ENCODE measurements at places on chromosomes 7 and 10. TPM values are rescaled to one million over a fixed set of nuclear protein-coding genes. Genes with fewer than 3 reads are reported as not detected.

DNA sequence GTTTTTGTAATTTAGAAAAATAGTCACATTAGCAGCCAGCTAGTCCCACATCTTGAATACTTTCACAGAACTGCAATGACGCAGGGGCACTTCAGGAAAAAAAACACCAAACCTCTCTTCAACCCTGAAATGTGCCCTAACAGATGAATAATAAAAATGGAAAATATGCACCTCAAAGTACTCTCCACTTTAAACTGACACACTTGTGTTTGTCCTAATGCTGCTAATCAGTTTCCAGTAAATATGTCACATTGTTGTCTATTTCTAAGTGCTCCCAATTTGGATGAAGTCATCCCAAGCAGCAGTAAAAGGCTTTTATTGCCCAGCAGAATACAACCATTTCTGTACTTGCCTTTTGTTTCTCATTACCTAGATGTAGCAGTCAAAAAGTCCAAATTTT lies 86.7 kb downstream of the PARD3 start:
- H3K4me1 ChIP-seq, result peaks cover 3% of the 10 kb centered on the region
- H3K27ac ChIP-seq, result no peak overlapping the region
- H3K4me3 ChIP-seq, result no peak overlapping the region
- H3K27me3 ChIP-seq, result peaks cover 2% of the 10 kb centered on the region
- DNase-seq, result no peak
- H3K36me3 ChIP-seq, result no peaks in the 10 kb centered on the region

DNA sequence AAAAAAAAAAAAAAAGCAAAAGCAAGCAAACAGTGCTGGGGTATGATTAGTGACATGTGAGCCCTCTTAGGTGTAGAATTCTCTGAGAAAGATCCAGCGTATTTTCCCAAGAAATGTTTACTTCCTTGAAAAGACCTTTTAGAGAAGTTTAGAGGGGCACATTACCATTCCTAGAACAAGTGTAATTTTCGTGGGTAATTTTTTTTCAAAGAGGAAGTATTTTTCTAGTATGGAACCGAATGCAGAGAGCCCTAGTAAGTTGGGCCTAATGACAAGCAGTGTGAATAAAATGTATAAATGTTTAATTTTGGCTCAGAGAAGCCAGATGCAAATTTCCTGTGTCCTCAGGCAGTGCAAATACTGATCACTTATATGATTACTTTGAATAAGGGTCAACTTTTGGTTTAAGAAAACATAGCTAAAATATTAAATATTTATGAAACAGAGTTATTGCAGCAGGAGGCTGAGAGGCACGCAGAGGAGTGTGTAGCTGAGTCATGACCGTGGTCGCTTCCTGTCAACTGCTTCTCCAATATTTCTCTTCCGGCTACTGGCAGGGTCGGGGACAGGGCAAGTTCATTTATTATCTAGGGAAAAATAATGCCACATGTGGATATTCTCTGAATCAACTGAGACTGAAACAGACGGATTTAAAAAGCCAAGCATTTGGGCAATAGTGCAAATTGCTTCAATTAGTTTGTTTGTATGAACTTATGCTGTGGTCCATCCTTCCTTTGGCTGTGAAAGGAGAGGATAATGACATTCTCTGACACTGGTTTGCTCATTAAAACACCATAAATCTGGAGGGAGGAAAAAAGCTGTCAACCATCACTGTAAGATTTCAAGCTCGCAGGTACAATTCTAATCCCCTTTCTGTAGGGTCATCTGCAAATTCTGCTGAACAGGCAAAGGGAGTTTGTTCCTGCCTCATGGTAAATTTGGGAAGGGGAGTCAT lies 495.2 kb downstream of the GLRX3 start:
- no peak for DNase-seq
- H3K27ac ChIP-seq, result no peak overlapping the region
- peaks cover 25% of the 10 kb centered on the region for H3K27me3 ChIP-seq
- no peaks in the 10 kb centered on the region for H3K4me1 ChIP-seq
- H3K4me3 ChIP-seq, result no peak overlapping the region

DNA sequence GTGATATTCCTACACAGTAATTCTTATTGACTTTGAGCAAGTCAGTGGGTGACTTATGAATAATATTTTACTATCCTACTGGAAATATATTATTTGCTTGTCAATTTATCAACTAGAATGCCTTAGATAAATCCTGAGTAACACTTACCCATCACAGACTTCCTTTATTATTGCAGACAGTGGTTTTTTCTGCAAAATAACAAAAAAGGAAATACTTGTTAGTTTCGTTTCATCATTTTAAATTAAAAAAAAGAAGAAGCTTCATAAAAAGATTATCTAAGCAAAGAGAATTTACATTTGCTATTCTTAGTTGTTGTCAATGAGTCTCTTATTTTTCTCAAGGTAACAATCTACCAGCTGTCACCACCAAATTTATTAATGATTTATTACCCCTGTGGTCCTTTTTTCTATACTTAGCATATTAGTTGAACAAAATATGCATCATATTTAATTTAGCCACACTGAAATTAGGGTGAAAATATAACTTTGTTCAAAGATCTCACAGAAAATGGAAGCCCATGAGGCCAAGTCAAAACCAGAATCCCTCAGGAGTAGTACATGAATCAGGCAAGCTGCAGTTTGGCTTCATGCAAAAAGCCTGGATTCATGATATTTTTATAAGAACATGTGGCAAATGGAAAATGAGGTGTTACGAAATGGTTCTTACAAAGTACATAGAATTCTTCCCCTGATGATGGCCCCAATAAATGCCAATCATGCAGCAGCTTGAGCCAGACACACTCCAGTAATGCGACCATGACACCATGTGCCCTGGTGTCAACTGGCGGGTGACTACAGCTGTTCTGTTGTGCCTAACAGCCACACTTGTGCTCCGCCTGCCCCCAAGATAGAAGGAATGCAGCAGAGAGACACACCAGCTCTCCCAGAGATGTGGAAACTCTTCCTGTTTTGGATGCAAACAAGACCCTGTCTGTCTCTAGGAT lies 132.6 kb downstream of the ELMO1 start:
- DNase-seq, result no peak
- peaks cover 58% of the 10 kb centered on the region for H3K4me1 ChIP-seq
- H3K27ac ChIP-seq, result no peak overlapping the region
- H3K4me3 ChIP-seq, result no peak overlapping the region
- peaks cover 42% of the 10 kb centered on the region for H3K36me3 ChIP-seq

- no peak overlapping the region for H3K27ac ChIP-seq
- peaks cover 16% of the 10 kb centered on the region for H3K4me1 ChIP-seq
- H3K27me3 ChIP-seq, result peaks cover 32% of the 10 kb centered on the region
- DNase-seq, result no peak
- H3K4me3 ChIP-seq, result no peak overlapping the region
- no peaks in the 10 kb centered on the region for H3K36me3 ChIP-seq
Measured at GRCh38 chr10:17457083-17457482, 2.7 kb upstream of the ST8SIA6 start.

DNA sequence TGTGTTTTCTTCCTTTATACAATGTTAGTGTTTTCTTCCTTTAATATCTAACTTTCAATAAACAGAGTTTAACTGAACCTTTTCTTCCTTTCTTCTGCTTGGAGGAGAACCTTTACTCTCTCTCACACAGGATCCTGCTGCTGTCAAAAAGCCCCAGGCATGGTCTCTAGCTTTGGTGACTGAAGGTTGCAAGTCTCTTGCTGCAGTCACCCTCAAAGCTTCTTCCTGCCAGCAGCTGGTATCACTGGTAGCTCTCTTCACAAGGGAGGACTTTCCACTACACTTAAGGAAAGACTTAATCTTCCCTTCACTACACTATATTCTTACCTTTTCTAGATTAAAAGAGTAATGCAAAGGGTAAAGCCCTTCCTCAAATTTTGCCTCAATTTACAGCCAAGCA lies 153.4 kb downstream of the SGMS1 start:
- H3K27ac ChIP-seq, result no peak overlapping the region
- H3K4me3 ChIP-seq, result no peak overlapping the region
- DNase-seq, result peak; percentile 12
- no peaks in the 10 kb centered on the region for H3K27me3 ChIP-seq
- peaks cover 2% of the 10 kb centered on the region for H3K36me3 ChIP-seq

Gene HNRNPF
- 466 TPM for total RNA-seq

Gene ZNF727
- 0.84 TPM for total RNA-seq

Gene KNDC1
- not detected for total RNA-seq

Gene NUPR2
- not detected for total RNA-seq

Gene PIK3AP1
- 2.7 TPM for total RNA-seq

DNA sequence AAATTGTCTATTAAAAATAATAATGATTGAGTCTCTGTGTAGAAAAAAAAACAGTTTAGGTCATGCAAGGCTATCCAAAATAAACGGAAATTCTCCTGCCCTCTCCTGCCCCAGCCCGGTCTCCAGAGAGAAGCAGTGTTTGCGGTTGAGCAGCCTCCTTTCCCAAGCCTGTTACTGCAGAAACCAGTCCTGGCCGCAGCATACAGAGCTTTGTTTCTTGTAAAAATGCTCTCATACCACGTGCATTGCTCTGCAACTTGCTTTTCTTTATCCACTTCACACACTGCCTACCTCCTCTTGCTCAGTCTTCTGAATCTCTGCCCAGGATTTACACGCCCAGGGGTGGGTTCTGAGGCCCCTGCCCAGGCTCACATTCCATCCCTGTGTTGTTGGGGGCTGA lies 34.4 kb upstream of the CUL1 start:
- no peaks in the 10 kb centered on the region for H3K36me3 ChIP-seq
- no peak overlapping the region for H3K4me3 ChIP-seq
- H3K4me1 ChIP-seq, result no peaks in the 10 kb centered on the region
- H3K27me3 ChIP-seq, result no peaks in the 10 kb centered on the region

Gene CALML5
- total RNA-seq, result not detected

Gene PRLHR
- total RNA-seq, result not detected

Gene RELN
- not detected for total RNA-seq

DNA sequence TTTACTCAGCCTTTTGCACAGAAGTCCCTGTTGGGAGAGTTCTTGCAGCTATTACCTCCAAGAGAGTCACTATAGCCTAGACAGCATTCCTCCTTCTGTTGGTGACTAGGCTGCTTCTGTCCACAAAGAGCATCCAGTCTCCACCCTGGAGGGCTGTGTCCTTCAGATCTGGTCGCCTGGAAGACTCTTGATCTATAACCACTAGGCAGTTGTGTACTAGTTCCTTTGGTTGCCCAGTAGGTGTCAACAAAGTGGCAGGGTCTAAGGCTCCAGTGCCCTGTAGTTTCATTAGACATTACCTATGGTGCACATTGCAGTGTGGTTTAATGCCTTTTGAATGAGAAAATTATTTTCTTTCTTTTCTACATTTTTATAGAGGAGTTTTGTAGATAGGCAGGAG lies 11.3 kb upstream of the AKR1C2 start:
- H3K36me3 ChIP-seq, result no peaks in the 10 kb centered on the region
- H3K4me3 ChIP-seq, result no peak overlapping the region
- no peaks in the 10 kb centered on the region for H3K27me3 ChIP-seq

Gene IRF5
- total RNA-seq, result 7.2 TPM

- peaks cover 82% of the 10 kb centered on the region for H3K4me1 ChIP-seq
- no peaks in the 10 kb centered on the region for H3K27me3 ChIP-seq
- no peak for DNase-seq
- peaks cover 13% of the 10 kb centered on the region for H3K36me3 ChIP-seq
Measured at GRCh38 chr7:139733751-139734150, 44.0 kb downstream of the HIPK2 start.

DNA sequence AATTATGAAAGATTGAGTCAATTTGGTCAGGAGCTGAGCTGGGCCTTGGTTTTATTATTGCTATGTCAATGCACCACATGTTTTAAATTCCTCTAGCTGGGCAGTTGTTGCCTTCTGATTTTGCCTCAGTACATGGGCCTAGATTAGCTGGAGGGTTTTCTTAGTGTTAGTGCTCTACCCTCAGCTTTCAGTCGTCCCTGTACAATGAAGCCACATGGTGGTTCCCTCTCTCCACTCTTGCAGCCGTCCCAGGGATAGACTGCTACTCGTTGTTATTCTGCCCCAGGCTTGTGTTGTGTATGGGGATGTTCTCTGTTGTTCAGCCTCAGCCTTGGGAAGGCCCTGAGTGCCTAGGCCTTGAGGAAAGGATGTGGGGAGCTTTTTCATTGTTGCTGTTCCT lies 37.0 kb downstream of the NHLRC2 start:
- no peak for DNase-seq
- peaks cover 33% of the 10 kb centered on the region for H3K36me3 ChIP-seq
- no peak overlapping the region for H3K27ac ChIP-seq
- no peak overlapping the region for H3K4me3 ChIP-seq
- peaks cover 2% of the 10 kb centered on the region for H3K4me1 ChIP-seq
- no peaks in the 10 kb centered on the region for H3K27me3 ChIP-seq

GRCh38 chr7:112504093-112504695 lies 23.4 kb downstream of the LSMEM1 start:
- no peak overlapping the region for H3K4me3 ChIP-seq
- no peak for DNase-seq
- H3K36me3 ChIP-seq, result no peaks in the 10 kb centered on the region
- peaks cover 7% of the 10 kb centered on the region for H3K27me3 ChIP-seq
- no peaks in the 10 kb centered on the region for H3K4me1 ChIP-seq

- no peak overlapping the region for H3K4me3 ChIP-seq
- peaks cover 2% of the 10 kb centered on the region for H3K27me3 ChIP-seq
- no peak for DNase-seq
- no peaks in the 10 kb centered on the region for H3K4me1 ChIP-seq
- H3K36me3 ChIP-seq, result no peaks in the 10 kb centered on the region
Measured at GRCh38 chr7:131633342-131633843, 77.0 kb upstream of the PODXL start.

GRCh38 chr10:85623758-85624157 lies 742.8 kb downstream of the GRID1 start:
- DNase-seq, result no peak
- H3K4me1 ChIP-seq, result no peaks in the 10 kb centered on the region
- H3K27me3 ChIP-seq, result no peaks in the 10 kb centered on the region
- H3K27ac ChIP-seq, result no peak overlapping the region

DNA sequence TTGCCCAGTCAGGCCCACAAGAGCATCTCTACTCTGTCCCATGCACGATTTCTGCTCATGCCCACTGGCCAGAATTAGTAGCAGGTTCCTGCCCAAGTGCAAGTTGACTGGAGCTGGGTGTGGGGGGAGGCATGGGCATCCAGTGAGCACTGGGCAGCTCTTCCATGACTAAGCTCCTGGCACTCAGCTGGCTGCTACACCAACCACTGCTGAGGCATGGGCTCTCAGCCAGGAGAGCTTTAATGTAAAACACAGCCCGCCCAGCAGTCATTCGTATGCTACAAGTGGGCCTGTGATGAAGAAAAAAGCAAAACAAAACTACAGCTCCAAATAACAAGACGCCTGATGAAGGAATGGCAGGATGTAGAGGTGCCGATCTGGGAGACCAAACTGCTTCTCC lies 335.4 kb upstream of the PFKP start:
- no peaks in the 10 kb centered on the region for H3K4me1 ChIP-seq
- DNase-seq, result no peak

Gene NKX1-2
- total RNA-seq, result not detected

Gene CDK14
- total RNA-seq, result 0.84 TPM

DNA sequence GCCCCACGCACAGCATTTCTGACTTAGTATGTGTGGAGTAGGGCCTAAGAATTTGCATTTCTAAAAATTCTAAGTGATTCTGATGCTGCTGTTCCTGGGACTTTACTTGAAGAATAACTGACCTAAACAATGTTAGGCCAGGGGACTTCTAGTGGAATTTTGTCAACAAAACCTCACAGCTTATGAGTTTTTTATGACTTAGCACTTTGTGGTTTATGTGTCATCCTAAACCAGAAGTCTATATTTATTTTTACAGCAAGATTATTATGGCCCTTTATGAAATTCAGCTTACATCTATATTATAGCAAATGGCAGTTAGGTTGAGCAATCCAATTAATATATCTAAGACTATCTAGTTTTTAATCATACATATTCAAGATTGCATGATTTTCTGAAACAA lies 24.6 kb upstream of the BET1 start:
- no peak for DNase-seq
- no peak overlapping the region for H3K27ac ChIP-seq
- no peaks in the 10 kb centered on the region for H3K36me3 ChIP-seq
- H3K4me1 ChIP-seq, result no peaks in the 10 kb centered on the region
- H3K27me3 ChIP-seq, result peaks cover 31% of the 10 kb centered on the region

Gene SGPL1
- total RNA-seq, result 33.7 TPM
